A549 treated with CORT108297 at 1 μM for 4 hours (cell line): ENCODE measurements at places on chromosomes 6 and 20. TPM values are rescaled to one million over a fixed set of nuclear protein-coding genes. Genes with fewer than 3 reads are reported as not detected.

The C20orf144 gene
- total RNA-seq, result 0.08 to 0.13 TPM (median 0.10 TPM) in 4 of 5 replicates, not detected in the other

The ALDH5A1 gene
- total RNA-seq, result 6.4 to 8.2 TPM (median 7.4 TPM) in 5 replicates

The REM1 gene
- total RNA-seq, result 0.12 to 0.23 TPM (median 0.13 TPM) in 5 replicates

The ZSCAN26 gene
- 3.6 to 6.9 TPM (median 5.3 TPM) in 5 replicates for total RNA-seq

The NKAIN4 gene
- total RNA-seq, result 5.4 to 9.4 TPM (median 6.4 TPM) in 5 replicates

The LY6G6C gene
- total RNA-seq, result 0.09 to 0.12 TPM (median 0.10 TPM) in 3 of 5 replicates, not detected in the others

The RAET1E gene
- 2.2 to 3.7 TPM (median 2.6 TPM) in 5 replicates for total RNA-seq

The RIPPLY2 gene
- 0.17 to 0.65 TPM (median 0.50 TPM) in 5 replicates for total RNA-seq

The GATA5 gene
- total RNA-seq, result 0.53 to 0.92 TPM (median 0.81 TPM) in 5 replicates

The PSMA7 gene
- 488 to 600 TPM (median 589 TPM) in 5 replicates for total RNA-seq

The PACSIN1 gene
- total RNA-seq, result 0.01 to 0.08 TPM (median 0.06 TPM) in 5 replicates

The POU5F1 gene
- 4.7 to 6.7 TPM (median 5.3 TPM) in 5 replicates for total RNA-seq

The FRK gene
- total RNA-seq, result 1.2 to 1.6 TPM (median 1.4 TPM) in 5 replicates

The HLA-DOB gene
- 0.12 to 0.35 TPM (median 0.18 TPM) in 5 replicates for total RNA-seq

The OXT gene
- total RNA-seq, result not detected in 5 replicates

The BCAS1 gene
- 0.45 to 0.65 TPM (median 0.60 TPM) in 5 replicates for total RNA-seq

The SIM1 gene
- total RNA-seq, result not detected in 5 replicates

The TRAPPC3L gene
- total RNA-seq, result not detected in 5 replicates

The UBD gene
- total RNA-seq, result 0.46 to 0.99 TPM (median 0.64 TPM) in 5 replicates

The TCEA2 gene
- total RNA-seq, result 30.5 to 48.7 TPM (median 46.9 TPM) in 5 replicates

The LTA gene
- 0.11 to 0.23 TPM in 2 of 5 replicates, not detected in the others for total RNA-seq

The VSTM2L gene
- total RNA-seq, result 5.8 to 10.5 TPM (median 8.8 TPM) in 5 replicates

The TSPYL1 gene
- 27.7 to 33.6 TPM (median 28.2 TPM) in 5 replicates for total RNA-seq

The HSPA1L gene
- 1.5 to 2.2 TPM (median 1.8 TPM) in 5 replicates for total RNA-seq

The SLPI gene
- total RNA-seq, result 8.0 to 15.4 TPM (median 10.5 TPM) in 5 replicates

The KCNK17 gene
- not detected in 5 replicates for total RNA-seq

The TRIM31 gene
- total RNA-seq, result 1.0 to 1.8 TPM (median 1.3 TPM) in 5 replicates

The VSX1 gene
- 1.0 to 1.2 TPM (median 1.1 TPM) in 5 replicates for total RNA-seq

The GSTA3 gene
- not detected in 5 replicates for total RNA-seq

The ISM1 gene
- 0.27 to 0.46 TPM (median 0.37 TPM) in 5 replicates for total RNA-seq

The SUMO4 gene
- 0.11 TPM in 1 of 5 replicates, not detected in the others for total RNA-seq

The DHX35 gene
- 7.7 to 8.1 TPM (median 7.8 TPM) in 5 replicates for total RNA-seq

The TOMM6 gene
- 279 to 319 TPM (median 301 TPM) in 5 replicates for total RNA-seq

The SIGLEC1 gene
- 0.01 to 0.03 TPM (median 0.02 TPM) in 4 of 5 replicates, not detected in the other for total RNA-seq

The MYLK2 gene
- total RNA-seq, result 0.35 to 0.77 TPM (median 0.50 TPM) in 5 replicates
